ENCODE measurements at places on chromosomes 1 and 21.

GRCh38 chr1:112687361-112687760 lies 12.9 kb downstream of the MOV10 start:
- DNase-seq: no peak

DNA sequence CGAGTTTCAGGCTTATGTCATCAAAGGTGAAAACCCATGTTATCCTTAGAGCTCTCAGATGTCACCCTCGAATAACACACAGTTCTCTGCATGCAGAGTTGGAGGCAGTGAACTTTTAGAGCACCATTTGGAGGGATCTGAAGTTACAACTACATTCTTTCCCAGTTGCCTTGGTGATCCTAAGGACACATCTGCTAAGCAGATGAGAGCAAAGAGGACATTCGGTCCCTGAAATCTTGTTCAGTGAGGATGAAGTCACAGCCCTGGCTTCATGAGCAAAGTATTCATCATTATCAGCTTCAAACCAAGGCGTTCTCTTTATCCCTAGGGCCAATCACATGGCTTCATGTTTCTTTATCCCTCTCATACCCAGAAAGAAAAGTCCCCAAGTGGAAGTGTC lies 23.1 kb upstream of the MCOLN2 start:
- DNase-seq: no peak

DNA sequence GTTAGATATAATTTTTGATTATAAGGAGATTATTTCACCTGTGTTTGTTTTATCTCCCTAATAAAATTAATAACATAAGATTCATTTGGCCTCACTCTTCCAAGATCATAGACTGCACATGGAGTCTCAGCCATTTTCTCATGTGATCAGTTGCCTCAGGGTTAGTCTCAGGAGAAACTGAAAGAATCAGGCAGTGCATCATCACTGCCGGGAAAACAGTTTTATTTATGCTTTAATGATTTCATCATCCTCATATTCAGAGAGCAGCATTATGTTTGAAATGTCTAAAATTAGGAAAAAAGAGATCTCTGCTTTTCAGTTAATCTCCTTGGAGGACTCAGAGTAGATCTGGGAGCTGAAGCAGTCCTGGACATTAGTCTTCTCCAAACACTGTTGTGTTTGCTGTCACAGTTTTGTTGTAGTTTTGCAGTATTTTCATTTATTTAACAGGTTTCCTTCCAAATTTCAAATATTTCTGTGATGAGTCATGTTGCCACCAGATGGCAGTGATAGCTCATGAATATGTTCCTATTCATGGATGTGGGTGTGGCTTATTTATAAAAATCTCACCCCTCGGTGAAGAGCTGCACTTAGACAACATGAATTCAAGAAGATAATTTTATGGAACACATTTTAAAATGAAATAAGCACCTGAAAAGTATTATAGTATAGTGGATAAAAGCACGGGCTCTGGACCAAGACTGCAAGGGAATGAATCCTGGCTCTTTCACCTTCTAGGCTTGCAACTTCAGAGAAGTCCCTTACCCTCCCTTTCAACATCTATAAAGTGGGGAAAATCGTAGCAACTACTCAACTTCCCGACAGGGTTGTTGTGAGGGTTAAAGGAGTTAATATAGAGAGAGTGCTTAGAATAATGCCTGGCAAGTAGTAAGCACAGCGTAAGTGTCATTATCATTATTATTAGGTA lies 31.2 kb downstream of the CHD1L start:
- DNase-seq: no peak

DNA sequence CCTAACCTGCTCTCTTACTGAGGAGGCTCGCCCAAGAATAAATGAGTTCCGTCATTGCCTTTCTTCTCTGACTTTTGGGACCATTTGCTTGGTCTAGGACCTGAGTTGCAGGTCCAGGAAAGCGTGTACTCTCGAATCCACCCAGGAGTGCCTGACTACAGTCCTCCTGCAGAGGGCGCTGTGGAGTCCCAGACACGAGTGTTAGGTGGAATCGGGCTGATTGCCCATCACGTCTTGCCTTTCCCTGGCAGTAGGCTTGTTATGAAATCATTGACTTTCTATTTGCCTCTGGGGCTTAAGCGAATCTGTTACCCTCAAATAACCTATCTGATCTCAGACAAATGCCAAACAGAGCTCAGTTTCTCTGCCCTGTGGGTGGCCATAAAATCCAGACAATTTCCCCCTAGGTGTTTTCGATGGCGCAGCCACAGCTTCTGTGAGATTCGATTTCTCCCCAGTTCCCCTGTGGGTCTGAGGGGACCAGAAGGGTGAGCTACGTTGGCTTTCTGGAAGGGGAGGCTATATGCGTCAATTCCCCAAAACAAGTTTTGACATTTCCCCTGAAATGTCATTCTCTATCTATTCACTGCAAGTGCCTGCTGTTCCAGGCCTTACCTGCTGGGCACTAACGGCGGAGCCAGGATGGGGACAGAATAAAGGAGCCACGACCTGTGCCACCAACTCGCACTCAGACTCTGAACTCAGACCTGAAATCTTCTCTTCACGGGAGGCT lies at the start of gene IL20:
IL20 (plus strand) TSS at position 685 of the 733 bp plus-strand sequence. CDS start 230 bp downstream, outside the sequence.
- DNase-seq: peak; percentile 92

DNA sequence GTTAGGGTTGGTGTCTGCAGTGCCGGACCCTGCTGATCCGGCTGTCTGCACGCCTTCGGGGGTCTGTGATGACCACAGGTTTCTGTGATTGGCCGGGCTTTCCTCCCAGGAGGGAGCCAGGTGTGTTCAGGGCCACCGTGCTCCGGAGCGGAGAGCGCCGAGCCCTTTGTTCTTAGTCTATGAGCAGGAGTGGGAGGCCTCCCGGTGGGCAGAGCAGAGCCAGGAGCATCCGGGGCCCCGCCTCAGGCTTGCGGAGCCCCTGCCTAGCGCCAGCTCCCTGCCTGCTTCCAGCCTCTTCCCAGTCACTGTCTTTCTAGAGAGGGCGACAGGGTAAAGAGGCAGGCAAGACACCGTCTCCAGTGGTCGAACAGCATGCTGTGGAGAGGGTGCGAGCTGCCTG lies 31.8 kb downstream of the KCNAB2 start:
- no peak for DNase-seq

- no peak for DNase-seq
Observed at GRCh38 chr1:206557636-206558473, 50.5 kb downstream of the RASSF5 start.

- DNase-seq: peak; percentile 89
Observed at GRCh38 chr1:3491291-3492246, 37.1 kb downstream of the ARHGEF16 start.

DNA sequence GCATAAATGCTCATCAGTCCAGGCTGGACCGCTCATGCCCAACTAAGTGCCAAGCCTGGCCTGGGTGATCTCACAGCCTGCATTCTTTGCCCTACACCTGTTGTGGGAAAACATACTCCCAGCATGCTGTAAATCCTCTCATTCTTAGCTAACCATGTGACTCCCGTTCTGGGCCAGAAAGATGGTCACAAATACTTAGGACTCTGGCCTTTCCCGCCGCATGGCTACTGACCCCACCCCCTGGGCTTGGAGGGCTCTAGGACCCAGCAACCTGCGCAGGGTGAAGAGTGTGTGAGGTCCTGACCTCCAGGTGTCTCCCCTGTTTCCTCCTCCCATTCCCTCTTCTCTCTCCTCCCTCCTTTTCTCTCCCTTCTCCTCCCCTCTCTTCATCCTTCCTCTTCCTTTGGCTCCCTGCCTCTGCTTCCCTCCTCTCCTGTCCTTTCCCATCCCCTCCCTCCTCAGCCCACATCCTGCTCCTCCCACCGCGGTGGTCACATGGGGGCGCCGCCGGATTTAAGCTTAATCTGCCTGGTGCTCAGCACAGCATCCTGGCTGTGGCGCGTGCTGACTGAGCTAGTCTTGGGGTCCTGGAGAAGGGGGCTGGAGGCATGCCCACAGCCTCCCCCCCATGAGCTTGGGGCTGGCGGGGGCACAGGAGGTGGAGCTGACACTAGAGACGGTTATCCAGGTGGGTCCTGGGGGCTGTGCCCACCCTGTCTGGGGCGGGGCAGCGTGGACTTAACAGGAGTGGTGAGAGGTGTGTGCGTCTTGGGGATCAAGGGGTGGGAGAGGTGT lies at the start of gene CROCC:
CROCC (plus strand) TSS at position 541 of the 795 bp plus-strand sequence; CDS start at position 629, 88 bp downstream.
- peak; percentile 64 for DNase-seq

GRCh38 chr1:217274416-217274815 lies 356.5 kb downstream of the GPATCH2 start:
- no peak for DNase-seq

DNA sequence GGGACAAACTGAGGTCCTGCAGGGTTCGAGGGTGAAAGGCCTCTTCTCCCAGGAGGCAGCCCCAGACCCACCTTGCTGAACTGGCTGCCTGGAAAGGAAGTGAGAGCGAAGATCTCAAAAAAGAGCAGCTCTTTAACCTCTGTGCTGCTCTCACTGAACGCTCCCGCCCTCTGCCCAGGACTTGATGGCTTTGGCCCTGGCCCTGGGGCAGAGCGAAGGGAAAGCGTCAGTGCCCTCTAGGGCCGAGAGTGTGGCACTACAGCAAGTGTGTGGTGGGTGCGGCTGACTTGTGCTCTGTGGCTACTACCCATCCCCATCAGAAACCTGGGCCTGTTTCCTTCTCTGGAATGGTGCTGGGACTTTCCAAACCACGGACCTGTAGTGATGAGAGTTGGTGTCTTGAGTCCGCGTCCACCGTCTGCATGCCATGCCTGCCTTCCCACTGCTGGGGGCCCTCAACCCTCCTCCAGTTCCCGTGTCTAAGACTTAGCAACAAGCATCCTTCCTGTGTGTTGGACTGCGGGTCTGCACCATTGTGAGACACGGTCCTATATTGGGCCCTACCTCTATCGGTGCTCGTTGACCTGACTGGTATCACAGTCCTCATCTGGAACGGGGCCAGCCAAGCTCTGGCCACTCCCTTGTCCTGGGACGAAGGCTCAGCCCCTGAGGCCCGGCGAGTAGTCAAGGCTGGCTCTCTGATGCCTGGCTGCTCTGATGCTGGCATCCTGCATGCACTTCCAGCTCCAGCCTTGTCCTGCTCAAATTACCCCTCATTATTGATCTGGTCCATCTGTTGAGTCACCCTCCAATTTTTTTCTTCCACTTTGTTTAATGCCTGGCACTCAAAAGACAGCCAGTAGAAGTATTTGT lies 180.3 kb downstream of the DISC1 start:
- peak; percentile 72 for DNase-seq

DNA sequence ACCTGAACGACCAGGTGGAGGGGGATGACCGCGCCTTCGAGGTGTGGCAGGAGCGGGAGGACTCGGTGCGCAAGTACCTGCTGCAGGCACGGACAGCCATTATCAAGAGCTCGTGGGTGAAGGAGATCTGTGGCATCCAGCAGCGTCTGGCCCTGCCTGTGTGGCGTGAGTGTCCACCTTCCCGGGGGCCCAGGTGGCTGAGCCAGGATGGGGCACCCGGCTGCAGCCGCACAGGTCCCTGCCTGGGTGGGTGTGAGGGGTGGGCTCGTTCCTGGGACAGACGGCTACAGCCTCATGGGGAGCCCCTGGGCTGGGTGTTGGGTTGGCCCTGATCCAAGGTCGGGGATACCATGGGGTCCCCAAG lies 65.2 kb downstream of the TRIM11 start:
- DNase-seq: no peak

DNA sequence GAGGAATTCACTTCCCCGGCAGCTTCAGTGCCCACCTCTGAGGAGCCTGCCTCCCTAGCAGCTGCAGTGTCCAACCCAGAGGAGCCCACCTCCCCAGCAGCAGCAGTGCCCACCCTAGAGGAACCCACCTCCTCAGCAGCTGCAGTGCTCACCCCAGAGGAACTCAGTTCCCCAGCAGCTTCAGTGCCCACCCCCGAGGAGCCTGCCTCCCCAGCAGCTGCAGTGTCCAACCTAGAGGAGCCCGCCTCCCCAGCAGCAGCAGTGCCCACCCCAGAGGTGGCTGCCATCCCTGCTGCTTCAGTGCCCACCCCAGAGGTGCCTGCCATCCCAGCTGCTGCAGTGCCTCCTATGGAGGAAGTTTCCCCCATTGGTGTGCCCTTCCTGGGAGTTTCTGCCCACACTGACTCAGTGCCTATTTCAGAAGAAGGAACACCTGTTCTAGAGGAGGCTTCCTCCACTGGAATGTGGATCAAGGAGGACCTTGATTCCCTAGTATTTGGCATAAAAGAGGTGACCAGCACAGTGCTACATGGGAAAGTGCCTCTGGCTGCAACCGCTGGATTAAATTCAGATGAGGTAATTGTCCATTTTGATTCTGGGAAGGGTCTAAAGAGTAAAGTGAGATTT lies 77.4 kb upstream of the BMP8A start:
- DNase-seq: no peak

DNA sequence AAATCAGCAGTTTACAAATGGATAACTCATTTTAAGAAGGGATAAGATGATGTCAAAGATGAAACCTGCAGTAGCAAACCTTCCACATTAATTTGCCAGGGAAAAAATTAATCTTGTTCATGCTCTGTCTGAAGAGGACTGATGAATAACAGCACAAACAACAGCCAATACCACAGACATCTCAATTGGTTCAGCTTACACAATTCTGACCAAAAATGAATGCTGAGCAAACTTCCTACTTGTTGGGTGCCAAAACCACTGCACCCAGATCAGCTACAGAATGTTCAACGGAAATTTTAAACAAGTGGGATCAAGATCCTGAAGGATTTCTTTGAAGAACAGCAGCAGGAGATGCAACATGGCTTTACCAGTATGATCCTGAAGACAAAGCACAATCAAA lies 98.3 kb downstream of the COQ8A start:
- DNase-seq: no peak

DNA sequence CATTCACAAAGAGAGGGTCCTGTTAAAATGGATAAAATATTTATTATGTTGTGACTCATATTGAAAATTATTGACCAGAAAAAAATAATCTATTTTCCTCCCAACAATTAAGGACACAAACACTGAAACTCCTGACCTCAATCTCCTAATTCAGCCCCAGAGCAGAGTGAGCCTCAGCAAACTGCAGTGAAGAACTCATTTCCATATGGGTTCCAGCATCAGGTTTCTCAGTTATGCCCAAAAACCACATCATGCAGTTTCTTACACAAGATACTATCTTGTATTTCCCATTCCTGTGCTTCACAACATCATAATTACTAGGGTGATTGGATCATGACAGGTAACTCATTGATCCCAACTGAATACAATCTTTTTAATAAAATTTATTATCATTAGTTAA lies 15.4 kb downstream of the PYHIN1 start:
- DNase-seq: no peak

GRCh38 chr1:53628286-53628955 lies 110.5 kb downstream of the GLIS1 start:
- DNase-seq: no peak

DNA sequence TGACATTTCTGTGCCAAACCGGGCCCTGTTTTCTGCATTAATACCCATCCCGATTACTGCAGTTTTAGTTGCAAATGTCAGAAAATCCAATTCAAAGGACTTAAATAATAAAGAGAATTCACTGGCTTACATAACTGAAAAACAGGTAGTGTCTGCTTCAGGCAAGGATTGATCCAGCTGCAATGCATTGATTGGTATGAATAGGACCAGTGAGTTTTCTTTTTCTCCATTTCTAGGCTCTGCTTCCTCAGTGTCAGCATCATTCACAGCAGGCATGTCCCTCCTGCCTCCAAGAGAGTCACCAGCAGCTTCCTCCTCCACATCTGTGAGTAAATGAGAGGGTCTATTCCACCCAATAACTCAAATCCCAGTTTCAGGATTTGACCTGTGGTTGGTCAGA lies 33.7 kb upstream of the ACTL8 start:
- DNase-seq: no peak
